ENCODE measurements at places on chromosomes 3 and 15.

DNA sequence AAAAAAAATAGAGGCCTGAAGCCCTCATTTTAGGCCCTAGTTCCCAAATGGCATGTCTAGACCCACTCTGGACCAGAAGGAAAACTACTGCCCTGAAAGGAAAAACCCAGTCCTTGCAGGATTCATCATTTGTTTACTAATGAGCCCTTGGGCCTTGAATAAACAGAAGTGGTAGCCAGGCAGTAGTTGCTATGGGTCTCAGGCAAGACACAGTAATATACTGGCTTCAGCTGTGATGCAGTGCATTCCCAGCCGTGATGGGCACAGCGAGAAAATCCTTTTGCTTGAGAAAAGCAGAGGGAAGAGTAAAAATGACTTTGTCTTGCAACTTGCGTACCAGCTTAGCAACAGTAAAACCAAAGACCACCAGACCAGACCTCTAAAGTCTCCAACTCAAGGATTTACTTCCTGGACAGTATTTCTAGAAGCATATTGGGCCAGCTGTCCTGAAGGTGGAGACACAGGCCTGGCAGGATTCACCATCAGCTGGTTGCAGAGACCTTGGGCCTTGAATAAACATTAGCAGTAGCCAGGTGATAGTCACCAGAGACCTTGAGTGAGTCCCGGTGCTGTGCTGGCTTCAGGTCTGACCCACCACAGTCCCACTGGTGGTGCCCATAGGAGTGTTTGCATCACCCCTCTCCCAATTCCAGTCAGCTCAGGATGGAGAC is 208.3 kb upstream of the SLITRK3 start:
- no peak for DNase-seq

- no peak for DNase-seq
Observed at GRCh38 chr3:112004669-112005068, 5.9 kb downstream of the TAGLN3 start.

DNA sequence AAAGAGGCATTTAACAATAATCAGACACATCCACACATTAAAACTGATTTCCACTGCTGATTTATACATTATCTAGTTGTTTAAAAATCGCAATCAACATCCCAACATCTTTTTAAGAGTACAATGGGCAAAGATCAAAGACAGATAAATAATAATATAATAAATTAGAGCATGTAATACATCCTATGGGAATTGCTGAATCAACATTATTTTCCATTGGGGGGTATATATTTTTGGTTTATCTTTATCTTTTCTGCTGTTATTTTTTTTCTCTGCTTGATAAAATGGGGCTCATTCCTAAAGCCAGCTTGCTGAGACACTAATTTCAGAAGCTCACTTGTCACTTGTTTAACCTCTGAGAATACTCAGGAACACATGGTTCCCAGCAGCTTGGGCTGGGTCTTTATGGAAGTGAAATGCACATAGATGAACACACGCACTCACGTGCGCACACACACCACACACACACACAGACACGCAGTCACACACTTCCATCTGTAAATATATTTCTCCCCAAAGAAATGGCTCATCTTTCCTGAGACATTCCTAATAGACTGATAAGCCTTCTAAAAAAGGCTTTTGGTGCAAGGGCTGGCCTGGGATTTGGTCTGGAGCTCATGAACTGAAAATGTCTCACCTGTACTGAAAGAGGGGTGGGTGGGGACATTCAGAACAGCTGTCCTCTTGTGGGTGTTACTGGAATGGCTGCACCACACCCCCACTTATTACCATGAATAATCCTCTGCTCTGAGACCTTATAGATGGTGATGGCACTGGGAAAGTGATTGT is 3.5 kb upstream of the PPIB start:
- DNase-seq = no peak

DNA sequence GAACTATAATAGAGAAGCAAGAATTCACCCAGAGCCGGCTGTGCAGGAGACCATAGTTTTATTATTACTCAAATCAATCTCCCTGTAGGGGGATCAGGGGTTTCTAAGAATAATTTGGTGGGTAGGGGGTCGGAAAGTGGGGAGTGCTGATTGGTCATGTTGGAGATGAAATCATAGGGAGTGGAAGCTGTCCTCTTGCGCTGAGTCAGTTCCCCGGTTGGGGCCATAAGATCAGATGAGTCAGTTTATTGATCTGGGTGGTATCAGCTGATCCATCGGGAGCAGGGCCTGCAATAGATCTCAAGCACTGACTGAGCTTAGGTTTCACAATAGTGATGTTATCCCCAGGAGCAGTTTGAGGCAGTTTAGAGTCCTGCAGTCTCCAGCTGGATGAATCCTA is 97.0 kb upstream of the SNRPN start:
- no peak for DNase-seq

DNA sequence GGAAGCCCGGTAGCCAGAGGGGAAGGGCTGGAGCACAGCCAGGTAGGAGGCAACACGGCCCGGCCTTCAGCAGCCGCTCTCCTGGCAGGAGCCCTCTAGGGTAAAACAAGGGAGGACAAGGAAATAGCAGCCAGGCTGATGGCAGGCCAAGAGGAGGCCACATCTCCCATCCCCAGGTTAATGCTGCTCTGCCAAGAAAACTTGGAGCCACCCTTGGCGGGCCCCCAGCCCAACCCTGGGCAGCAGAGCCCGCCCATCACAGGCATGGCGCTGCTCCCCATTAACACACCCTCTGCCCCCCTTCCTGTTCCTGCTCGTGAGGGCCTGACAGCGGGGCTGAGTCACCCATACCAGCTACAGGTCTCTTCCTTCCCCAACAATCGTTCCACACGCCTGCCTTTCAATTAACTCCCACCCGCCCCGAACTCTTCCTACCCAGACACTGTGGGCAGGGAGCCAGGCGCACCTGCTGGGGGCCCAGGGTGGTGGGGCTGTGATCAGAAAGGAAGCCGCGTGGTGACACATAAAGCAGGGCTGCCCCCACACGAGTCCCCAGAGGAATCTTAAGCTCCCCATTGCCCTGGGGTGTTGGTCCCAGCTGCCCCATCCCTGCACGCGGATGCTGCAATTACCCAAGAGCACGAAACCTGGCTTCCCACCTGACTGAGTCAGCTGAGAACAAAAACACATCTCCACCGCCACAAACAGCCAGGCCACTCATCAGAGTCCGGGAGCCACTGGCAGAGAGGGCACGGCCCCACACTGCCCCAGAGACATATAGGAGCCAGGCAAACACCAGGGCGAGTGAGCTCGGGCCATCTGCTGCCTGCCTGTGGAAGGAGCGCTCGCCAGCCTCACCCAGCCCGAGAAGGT is at the start of gene C15orf62:
Gene C15orf62 (plus strand): TSS at position 707 of the 873 bp plus-strand sequence. CDS start 516 bp downstream, outside the sequence.
- DNase-seq = peak; percentile 46

DNA sequence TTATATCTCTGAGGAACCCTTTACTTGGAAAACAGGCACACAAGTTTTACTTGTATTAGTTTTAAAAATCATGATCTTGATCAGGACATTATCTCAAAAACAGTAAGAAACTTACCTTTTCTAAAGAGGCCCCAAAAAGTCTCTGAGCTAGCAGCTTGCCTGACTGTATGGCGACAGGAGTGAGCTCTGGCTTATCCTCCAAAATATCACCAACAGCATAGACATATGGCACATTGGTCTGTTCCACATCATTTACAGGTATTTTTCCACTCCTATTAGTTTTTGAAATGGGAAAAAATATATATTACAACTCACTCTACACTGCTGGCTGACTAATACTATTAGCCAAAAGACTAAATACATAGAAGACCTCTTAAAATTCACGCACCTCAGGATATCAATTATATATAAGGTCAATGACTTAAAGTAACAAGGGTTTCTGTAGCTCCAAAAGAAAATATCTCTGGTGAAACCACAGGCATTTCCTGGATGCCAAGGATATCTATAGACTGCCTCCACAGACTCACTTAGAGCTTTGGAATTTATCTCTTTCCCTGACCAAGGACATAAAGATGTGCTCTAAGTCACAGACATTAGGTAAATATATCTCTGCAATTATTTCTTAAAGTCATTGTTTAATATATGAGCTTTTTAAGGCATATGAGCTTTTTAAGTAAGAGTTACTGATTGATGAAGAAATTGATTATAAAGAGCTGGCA is 33.1 kb downstream of the TXNRD3 start:
- DNase-seq = no peak
